Left colon (tissue), 2 donors: ENCODE measurements at places on chromosomes 1 and 21.

- no peak for DNase-seq
These were observed 213.1 kb downstream of the RERE start for GRCh38 chr1:8604041-8604945.

DNA sequence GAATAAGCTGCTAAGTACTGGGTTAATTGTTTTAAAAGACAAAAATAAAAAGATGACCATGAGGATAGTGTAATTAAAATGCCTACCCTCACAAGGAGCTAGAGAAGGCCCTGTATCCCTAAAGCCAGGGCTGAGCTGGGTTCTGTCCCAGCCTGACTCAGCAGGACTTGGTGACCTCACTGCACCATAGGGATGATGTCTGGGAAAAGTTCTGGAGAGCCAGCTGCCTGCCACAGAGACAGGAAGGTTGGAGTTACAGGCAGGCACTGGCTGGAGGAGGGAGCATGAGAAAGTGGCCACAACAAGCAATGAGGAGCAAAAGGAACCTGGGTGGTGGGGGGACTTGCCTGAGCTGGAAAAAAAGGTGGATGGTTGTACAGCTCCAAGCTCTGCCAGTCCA lies 5.7 kb upstream of the TNR start:
- DNase-seq: no peak

GRCh38 chr1:99439433-99440075 lies 175.3 kb downstream of the PLPPR4 start:
- no peak for DNase-seq

GRCh38 chr21:34205811-34206571 lies 132.6 kb downstream of the MRPS6 start:
- DNase-seq: no peak

DNA sequence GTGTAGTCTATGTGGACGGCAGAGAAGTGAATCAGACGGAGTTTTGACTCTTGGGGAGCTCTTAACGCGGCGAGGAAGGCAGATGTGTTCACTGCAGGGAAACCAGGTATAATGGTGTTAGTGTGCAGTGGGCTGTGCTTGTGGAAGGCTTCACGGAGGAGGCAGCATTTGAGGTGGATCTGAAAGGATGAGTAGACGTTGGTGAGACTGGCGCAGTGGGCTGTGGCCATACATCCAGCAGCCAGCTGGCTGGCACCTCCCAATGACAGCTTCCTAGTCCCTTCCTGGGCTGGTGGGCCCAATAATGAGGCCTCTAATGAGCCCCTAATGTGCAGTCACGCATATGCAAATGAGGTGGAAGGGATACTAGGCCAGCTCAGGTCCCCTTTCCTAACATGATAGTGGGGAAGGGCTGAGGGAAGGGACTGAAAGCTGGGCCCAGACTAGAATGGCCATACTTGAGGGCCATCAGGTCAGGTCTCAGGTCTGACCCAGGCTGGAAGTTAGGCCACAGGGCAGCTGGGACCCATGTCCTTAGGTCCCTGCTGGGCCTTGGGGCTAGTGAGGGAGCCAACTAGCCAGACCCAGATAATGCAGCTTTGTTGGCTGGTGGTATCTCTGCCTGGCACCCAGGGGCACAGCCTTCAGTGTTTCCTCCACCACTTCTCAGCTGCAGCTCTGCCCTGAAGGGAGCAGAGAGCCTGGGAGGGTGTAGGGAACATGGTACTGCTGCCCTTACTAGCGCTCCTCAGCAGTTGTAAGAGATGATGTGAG lies 3.8 kb downstream of the MAP7D1 start:
- no peak for DNase-seq

DNA sequence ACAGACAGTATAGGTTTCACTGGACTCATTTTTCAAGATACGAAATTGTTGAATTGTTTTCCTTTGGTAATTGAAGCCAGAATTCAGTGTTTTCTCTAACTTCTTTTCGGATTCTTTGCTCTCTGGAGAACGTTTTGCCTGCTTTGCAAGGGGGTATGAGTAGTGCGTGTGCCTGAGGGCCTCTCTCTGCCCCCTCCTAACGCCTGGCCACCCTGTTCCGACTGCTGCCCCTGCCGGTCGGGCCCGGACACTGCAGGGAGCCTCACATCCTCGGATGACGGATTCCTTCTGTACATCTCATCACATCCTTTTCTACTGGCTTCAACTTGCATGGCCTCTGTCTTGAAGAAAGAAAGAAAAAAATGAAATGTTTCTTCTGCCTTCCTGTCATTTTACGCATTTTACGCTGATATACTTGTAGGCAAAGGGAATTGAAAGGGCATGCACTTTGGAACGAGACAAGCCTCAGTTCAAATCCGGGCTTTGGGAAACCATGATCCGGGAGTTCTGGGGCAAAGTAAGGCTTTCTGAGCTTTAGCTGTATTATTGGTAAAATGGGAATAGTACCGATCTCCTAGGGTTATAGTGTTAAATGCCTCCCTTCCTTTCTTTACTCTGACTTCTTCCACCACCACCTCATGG lies 65.1 kb downstream of the DISC1 start:
- no peak for DNase-seq
